ENCODE measurements at places on chromosomes 1 and 21.

- DNase-seq = peak; percentile 20
Measured at GRCh38 chr1:214550857-214551435, 456 bp downstream of the PTPN14 start.

DNA sequence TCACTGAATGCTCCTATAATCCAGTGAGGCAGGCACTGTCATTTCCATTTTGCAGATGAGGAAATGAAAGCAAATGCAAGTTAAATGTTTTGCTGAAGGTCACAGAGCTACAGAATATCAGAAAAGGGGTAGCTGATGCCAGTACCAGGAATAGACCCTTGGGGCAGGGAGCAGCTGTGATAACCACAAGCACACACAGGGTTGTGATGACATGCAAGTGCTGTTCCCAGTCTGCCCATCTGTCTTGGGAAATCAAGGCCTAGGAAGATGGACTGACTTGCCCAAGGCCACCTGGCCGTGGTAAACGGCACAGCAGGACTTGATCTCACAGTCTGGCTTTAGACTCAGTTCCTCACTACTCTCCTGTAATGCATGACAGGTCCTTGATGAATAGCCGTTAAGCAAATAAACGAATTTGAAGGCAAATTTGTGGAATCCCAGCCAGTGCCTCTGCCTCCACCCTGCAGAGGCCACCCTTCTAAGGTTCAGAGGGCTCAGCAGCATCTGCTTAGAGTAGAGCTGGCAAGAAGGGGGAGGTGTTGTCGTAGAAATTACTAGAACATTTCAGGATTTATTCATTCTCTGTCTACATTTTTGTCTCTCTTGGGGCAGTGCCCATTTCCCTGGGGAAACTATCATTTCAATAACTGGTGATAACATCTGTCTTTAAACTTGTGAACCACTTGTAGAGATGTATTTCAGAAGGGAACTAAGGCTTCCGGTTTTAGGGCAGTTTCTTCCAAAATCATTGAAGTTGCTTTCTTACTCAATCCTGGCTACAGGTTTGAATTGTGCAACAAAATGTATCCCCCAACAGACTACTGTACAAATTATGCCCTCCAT lies 53.2 kb upstream of the MRPS6 start:
- DNase-seq = no peak

DNA sequence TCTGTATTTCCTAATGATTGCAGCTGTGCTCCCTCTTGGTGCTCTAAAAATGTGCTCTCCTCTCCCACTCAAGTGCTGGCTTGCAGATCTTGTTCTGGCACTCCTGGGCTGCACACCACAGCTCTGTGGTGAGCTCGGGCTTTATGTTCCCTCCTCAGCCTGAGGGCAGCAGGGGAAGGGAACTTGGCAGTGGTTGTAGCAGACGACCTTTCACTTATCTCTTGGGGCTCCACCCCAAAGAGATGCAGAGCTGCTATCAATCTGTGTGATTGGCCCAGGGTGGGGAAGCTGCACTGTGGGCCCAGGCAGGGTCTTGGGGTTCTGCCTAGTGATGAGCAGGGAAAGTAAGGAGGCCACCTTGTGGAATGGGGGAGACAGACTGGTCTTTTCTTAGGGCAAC lies 143.5 kb upstream of the GORAB start:
- no peak for DNase-seq

DNA sequence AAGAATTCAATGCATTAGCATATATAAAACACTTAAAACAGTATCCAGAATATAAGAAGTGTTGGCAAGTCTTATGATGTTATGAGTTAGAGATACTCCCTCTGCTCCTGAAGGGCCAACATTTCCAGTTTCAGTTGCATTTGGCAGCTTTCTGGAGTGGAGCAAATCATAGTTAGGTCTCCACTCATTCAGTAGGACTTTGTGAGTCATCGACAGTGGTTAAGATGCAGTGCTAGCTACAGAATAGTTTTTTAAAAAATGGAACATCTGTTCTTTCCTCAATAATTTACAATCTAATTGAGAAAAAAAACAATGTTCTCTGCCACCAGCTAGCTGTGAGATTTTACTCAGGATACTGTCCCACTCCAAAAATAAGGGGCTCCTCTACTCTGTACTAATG lies 389.1 kb downstream of the HLX start:
- no peak for DNase-seq
